ENCODE measurements at places on chromosomes 11 and 22. TPM values are rescaled to one million over a fixed set of nuclear protein-coding genes. Genes with fewer than 3 reads are reported as not detected.

Gene GPHA2
- polyA plus RNA-seq, result not detected

Gene P2RY2
- polyA plus RNA-seq, result 0.69 TPM

Gene OR52I1
- polyA plus RNA-seq, result not detected

Gene GRM5
- not detected for polyA plus RNA-seq

Gene LRP4
- polyA plus RNA-seq, result 33.1 TPM

Gene EXPH5
- 0.44 TPM for polyA plus RNA-seq

Measured in muscle of back (tissue), 13 donors.